ENCODE measurements at places on chromosomes 1 and 21. TPM values are rescaled to one million over a fixed set of nuclear protein-coding genes. Genes with fewer than 3 reads are reported as not detected.

DNA sequence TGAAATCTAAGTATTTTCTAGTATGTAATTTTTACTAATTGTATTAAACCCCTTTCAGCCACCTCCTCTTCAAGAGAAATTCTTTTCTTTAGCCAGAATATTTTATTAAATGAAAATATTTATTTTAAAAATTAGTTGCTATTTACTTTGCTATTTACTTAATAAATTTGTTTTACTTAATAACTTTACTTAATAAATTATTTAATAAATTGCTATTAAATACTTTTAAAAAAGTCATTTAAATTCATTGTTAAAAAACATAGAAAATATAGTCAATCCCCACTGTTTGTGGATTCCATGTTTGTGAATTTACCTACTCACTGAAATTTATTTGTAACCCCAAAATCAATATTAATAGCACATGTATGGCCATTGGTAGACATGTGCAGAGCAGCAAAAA is 105.6 kb downstream of the ATP1B1 start:
- no peak for DNase-seq

DNA sequence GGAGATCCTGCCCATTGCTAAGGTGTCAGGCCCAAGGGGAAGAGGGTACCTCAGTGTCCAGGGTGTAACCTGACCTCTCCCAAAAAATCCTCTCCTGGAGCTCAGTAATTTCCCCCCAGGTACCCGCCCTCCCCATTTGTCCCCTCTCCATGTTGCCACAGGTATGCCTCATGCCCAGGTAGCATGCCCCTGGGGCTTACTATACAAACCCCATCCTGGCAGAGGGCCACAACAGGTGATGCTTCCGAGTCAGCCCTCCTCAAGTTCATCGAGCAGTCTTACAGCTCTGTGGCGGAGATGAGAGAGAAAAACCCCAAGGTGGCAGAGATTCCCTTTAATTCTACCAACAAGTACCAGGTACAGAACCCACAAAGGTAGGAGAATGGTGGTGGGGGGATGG is 15.7 kb downstream of the ATP1A4 start:
- DNase-seq: no peak

- DNase-seq: no peak
Measured at GRCh38 chr21:44051462-44051941, 39.4 kb downstream of the TRAPPC10 start.

DNA sequence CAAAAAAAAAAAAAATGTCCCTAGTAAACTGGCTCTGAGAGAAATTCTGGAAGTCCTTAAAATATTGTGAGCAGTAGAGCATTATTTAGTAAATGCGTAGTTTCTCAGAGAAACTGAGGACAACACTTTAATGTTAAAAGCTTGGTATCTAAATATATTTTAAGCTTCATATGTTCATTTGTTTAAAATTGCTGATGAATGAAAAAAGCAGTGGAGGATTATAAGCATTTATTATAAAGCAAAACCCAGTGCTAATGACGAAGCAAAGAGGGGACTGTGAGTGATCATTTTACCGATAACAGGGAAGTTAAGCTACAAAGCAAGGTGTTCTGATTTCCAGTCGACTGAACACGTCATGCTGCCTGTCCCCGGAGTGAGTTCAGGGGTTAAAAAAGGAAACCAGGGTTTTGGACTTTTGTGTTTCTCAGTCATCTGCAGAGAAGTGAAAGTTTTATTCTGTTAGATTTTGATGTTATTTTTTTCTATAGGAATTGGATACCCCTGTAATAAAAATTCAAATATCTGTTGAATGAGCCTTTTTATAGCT is 64.5 kb upstream of the SCCPDH start:
- peak; percentile 40 for DNase-seq

- peak; percentile 24 for DNase-seq
Measured at GRCh38 chr1:46133781-46134350, 1.4 kb upstream of the PIK3R3 start.

The HSF2BP gene
- total RNA-seq: 5.1 TPM

DNA sequence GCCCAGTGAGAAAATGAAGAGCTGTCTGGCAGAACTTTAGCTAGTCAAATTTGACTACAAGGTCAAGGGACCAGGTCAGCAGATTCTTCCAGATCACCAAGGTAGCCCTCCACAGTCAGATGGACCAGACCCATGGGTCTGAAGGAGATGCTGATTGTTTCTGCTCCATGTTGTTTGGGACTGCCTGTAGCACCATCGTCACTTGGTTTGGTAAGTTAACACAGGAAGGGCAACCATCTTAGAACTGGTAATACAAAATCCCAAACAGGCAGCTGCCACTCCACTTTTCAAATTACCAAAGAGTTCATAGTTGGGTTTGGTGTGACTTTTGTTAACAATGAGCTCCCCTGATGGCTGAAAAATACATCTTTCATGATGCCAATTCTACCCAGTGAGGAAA is 9.0 kb downstream of the ITPKB start:
- DNase-seq: no peak

GRCh38 chr1:58914925-58915324 is 131.1 kb upstream of the JUN start:
- no peak for DNase-seq

DNA sequence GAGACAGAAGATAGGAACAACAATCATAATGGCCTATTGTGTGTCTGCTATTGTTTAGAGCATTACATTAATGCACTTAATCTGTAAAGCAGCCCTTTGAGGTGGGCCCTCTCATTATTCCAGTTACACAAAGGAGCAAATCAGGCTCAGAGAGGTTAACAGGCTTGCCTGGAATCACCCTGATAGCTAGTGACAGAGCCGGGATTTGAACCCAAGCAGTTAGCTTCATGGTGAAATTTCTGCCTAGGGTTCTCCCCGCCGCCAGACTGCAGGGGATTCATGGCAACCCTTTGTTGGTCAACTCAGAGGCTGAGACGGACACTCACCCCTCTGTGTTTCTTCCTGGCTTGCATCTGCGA is 7.1 kb downstream of the HEYL start:
- DNase-seq: no peak

GRCh38 chr21:39054066-39054465 is 129.2 kb downstream of the PSMG1 start:
- no peak for DNase-seq

DNA sequence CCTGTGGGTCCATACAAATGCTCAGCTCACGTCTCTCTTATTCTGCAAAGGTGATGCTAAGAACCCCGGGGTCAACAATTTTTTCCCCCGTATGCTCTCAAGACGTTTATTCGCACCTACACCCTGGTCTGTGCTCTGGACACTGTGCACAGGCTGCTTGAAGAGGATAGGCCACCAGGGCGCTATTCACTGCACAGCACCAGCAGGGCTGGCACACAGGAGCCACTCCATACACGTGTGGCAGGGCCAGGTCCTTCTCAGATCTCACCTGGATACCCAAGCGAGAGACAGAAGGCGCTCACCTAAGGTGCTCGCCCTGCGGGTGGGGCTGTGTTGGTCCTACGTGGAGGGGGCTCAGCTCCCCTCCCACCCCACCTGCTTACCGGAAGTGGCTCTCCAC is 16.7 kb downstream of the TMEM63A start:
- DNase-seq: no peak

- DNase-seq: no peak
Measured at GRCh38 chr1:226945106-226945857, 5.2 kb downstream of the COQ8A start.

The TXNDC12 gene
- 38.2 TPM for total RNA-seq

The FABP3 gene
- not detected for total RNA-seq

DNA sequence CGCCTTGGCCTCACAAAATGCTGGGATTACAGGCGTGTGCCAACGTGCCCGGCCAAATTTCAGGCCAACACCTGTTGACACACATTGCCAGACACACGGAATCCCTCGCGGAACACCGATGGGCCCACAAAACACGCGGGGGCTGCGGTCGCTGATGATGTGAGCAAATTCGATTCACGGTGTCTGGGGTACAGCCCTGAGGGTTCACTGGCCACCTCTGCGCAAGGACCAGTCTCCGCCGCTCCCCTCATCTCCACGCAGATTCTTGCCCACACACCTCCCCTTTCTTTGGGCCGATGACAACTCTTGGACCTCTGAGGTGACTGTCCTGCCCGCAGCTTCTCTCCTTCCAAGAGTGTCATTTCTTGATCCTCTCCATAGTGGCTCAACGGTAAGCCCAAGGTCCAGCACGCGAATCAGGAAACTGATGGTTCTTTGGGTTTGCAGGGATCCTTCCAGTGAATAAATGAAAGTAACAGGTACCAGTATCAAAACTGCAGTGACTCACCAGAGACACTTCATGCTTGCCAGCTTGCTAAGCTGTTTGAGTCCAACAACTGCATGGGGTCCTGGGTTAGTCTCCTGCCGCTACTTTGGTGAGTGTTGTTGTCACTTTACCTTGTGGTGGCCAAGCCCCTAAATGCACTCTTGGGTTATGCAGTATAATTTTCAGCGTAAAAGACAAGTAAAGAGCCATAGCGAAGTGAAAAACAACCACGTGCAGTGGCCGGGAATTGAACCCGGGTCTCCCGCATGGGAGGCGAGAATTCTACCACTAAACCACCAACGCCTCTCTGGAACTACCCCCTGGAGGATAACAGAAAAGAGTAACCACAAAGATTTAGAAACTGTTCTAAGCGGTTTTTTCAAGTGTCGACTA is 11.0 kb upstream of the RNU1-3 start:
- peak; percentile 16 for DNase-seq

The OPTC gene
- not detected for total RNA-seq

GRCh38 chr1:2783069-2783434 is 18.4 kb downstream of the TTC34 start:
- no peak for DNase-seq

GRCh38 chr1:150813028-150813707 is 5.1 kb upstream of the CTSK start:
- DNase-seq: peak; percentile 36

DNA sequence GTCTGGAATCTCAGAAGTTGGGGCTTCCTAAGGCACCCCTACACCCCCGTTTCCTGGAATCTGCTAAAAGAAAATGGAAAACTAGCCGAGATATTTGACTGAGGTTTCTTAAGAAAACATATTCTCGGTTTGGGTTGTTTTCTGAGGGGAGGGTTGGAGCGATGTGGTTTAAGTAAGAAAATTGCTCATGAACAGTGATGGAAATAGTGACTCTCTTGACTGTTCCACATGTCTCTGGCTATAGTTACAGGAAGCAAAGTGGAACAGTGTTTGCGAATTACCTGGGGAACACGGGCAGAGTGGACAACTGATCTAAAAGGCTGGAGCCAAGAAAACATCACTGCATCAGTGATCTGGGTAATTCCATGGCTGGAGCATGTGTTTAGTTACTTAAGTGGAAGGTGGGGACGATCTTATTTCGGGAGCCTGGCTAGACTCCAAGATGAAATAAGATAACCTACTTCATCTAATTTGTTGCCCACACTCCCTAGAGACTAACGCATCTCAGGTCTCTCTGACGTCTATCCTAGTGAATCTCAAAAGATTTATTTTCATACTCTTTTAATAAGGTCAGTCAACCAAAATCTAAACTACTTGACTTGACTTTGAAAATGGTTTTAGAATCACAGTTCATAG is 92.4 kb downstream of the KCNJ15 start:
- DNase-seq: no peak

DNA sequence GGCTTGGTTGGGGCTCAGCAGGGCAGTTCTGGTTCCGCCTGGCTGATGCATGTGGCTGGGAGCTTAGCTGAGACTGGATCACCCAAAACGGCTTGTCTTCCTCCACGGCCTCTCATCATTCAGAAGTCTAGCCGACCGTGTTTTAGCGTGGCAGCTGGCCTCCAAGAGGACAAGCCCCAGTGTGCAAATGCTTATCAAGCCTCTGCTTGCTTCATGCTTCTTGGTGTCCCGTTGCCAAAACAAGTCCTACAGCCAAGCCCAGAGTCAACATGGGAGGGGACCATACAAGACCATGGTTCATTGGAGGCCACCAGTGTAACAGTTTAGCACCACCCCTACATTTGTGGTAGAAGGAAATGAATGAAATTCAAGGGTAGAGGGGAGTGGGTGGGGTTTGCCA is 10.5 kb upstream of the KDF1 start:
- no peak for DNase-seq

DNA sequence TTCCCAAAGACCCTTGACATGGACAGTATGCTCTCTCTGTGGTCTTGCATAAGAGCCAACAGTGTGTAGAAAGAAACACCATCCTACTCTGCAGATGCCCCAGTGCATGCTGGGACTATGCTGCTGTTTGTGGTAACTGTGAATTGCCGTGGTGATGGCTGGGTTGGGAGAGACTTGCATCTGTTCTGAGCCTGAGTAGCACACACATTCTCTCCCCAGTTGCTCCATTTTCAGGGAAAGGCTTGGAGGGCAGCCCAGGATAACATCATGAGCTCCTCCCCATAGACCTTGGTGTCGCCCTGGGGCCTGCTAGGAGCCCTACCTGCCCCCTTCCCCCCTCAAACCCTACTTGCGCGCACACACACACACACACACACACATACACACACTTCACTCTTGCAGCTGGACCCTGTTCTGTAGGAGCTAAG is 120.9 kb upstream of the IPO9 start:
- DNase-seq: no peak

The SCYL3 gene
- 7.6 TPM for total RNA-seq

- no peak for DNase-seq
Measured at GRCh38 chr21:45893740-45894449, 87.7 kb upstream of the COL6A1 start.

Data from OCI-LY7 (cell line).